Stimulated activated CD4-positive, alpha-beta T cell treated with anti-CD3 and anti-CD28 coated beads, Interleukin-12 subunit alpha, Interleukin-12 subunit beta, amount 100 ng/mL, for 24 hours (primary cell): ENCODE measurements at places on chromosomes 2 and 18.

DNA sequence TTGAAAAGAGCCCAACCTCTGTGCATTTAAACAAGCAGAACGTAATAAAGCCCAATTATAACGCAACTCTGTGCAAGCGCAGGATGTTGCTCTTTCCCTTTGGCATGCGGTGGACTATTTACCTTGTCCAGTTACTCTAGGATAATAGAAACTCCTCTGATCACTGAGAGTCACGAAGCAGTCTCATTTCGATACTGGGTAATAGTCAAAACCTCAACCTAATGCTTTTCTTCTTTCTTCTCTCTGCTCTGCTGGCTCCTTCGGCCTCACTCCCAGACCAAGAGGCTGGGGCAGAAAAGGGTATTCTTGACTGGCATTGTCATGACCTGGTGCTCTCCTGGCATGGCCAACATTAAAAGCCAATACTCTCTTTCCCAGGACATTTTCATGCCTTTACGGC is 89.7 kb upstream of the GCFC2 start:
- DNase-seq = no peak

GRCh38 chr18:45104049-45104395 is 423.3 kb downstream of the SETBP1 start:
- no peak for DNase-seq

- DNase-seq = no peak
Measured at GRCh38 chr2:196018037-196018436, 50.6 kb downstream of the DNAH7 start.

GRCh38 chr18:74234326-74235171 is 57.2 kb downstream of the CYB5A start:
- no peak for DNase-seq

- no peak for DNase-seq
Measured at GRCh38 chr2:15732341-15733077, 140.8 kb downstream of the DDX1 start.

DNA sequence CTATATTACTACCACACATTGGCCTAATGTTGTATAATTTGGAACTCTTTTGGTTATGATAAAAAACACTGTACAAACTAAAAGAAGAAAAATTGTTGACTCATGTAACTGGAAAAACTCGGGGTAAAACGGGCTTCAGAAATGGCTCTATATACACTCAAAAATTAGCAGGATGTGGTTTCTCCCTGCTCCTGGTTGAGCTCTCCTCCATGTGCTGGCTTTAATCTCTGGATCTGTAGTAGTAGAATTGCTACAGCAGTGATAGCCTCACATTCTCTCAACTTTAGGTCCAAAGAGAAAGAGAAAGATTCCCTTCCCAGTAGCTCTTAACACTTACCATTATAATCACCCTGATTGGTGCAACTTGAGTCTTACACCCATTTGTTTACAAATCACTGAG is 274.9 kb upstream of the GALNT5 start:
- DNase-seq = no peak

DNA sequence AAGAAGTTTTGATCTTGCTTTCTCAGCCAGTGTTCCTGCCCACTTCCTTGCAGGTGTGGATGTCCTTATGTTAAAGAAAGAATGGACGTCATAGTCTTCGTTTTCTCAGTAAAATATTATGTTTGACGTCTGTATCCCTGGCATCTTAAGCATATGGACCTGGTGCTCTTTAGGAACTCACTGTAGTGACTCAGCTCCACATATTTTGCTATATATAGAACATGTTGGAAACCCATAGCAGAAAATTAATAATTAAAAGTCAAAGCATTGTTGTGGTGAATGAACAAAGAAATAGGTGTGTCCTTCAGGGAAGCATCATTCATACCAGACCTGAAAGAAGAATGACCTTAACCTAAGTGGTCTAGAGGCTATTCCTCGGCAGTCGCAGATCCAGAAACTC is 196.1 kb downstream of the MCFD2 start:
- no peak for DNase-seq

DNA sequence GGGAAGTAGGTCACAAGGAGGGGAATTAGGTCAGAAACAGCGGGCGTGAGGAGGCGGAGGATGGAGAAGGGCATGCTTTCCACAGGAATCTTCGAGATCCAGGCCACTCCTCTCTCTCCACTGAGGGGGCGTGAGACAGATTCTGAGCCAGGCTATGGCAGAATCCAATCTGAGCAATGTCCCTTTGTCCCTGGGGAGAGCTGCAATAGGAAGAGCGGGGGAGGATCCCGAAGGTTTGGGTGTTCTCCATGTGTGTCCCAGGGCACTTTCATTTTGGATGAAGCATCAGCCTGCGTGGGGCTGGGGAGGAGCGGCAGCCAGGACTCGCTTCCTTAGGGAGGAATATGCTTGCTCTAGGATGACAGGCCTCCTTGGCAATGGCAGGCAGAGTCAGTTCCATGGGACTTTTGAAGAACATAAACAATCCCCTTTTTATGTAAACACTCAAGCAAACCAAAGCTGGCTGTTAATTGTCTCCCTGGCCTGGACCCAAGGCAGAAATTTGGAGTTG is 84.0 kb downstream of the LIPG start:
- DNase-seq = no peak

DNA sequence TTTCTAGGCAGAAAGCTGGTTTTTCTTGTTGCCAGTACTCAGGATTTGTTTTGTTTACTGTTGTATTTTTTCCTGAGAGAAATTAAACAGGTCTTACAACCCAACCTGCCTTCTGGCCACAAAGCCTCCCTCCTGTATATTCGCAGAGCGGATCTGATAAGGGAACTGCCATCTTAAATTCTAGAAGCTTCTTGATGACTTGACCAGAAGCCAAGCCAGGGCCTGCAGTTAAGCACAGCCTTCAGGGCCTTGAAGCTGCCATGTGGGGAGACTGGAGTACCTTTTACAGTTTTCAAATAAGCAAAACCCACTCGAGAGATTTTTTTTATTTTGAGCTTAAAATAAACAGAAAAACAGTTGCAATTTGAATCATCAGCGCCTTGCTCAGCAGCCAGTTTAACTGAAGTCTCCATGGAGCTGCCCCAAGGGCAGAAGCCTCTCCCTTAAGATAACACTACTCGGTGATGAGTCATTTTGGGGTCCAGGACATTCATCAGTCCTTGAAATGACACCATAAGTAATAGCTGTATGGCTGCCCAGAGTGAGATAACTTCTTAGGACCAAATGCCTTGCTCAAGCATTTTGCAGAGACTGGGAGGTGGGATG is 51.5 kb upstream of the PHLPP1 start:
- DNase-seq = no peak

GRCh38 chr18:77455004-77455403 is 205.4 kb downstream of the GALR1 start:
- DNase-seq = no peak

GRCh38 chr2:106537791-106538191 is 50.6 kb downstream of the CD8B2 start:
- no peak for DNase-seq

GRCh38 chr2:83923531-83923930 is 535.5 kb downstream of the SUCLG1 start:
- no peak for DNase-seq

DNA sequence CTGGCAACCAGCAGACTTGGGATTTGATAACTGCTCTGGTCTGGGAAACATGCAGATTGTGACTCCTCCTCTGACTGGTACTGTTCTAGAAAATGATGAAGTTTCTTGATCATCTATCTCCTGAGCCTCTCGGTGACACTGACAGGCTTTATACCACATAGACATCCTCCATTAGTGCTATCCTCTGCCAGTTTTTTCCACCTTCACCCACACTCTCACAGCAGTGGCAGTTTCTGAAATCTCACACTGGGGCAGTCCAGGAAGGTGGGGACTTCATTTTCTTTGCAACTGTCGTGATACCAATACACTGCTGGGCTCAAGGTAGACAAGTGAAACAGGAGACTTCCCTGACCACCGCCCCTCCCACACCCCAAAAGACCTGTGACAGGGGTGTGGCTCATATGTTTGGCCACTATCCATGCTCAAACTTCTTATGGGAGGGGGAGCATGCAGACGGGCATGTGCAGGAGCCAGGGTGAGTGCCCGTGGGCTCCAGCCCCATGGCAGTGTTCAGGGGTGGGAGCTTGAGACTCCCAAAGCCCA is 66.3 kb upstream of the RMDN2 start:
- no peak for DNase-seq

DNA sequence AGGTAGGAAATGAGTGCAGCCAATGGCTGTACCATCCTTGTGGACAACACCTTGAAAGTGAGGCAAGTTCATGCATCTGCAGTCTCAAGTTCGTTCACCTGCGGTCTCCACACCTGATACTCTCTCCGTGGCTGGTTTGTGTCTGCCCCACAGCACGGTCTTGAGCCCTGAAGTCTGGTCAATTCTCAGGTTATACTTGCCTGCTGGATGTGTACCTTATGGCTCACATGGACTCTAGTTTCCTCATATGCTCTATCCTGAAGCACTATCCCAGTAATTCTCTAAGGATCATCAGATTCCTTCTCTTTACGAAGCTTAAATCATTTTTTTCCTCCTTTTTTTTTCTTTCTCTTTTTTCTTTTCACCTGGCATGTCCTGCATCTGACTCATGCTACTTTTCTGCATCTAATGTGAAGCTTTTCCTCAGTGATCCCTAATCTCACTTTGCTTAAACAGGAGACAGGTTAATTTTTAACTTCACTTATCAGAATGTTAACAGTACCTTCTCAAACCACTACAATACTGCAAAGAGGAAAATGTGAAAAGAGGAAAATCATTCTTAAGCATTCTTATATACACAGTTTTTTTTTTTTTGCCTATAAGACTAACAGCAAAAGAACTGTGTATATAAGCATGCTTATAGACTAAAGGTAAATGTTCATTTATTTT is 511.2 kb downstream of the SOX11 start:
- no peak for DNase-seq

- DNase-seq = no peak
Measured at GRCh38 chr18:37985126-37985525, 419.5 kb upstream of the CELF4 start.

DNA sequence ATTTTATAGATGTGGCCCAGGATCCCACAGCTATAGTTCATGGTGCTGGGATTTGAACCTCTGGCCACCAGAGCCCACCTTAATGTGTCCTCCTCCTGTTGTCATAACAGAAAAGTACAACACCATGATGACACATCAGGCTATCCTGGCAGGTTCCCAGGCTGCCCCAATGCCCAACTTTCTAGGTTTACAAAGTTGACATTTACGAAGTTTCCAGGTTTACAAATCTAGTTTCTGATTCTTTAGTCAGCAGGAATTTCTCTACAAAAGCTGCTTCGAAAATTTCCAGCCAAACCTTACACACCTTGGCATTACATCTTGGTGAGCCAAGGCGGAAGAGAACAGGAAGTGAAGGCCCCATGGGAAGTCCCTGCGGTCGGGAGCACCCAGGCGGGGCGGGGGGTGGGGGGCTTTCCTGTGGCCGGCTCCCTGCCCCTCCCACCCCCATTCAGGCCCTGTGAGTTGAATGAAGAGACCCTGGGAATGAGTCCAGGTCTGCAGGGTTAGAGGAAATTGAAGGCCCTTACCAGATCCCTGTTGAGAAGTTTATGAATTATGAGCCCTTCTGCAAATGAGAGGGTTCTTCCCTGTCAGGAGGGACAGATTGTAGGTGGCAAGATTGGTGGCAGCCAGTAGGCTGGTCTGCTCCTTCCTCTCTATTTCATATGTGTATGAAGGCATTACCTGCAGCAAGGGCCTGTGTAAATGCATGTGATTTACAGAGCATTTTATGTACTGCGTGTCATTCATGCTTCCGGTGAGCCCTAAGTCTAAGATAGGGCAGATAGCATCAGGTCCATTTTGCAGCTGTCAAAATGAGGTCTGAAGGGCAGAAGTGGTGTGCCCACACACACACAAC is 11.1 kb upstream of the IL1RN start:
- DNase-seq = no peak

- DNase-seq = no peak
Measured at GRCh38 chr2:197446844-197447243, 6.5 kb upstream of the COQ10B start.

DNA sequence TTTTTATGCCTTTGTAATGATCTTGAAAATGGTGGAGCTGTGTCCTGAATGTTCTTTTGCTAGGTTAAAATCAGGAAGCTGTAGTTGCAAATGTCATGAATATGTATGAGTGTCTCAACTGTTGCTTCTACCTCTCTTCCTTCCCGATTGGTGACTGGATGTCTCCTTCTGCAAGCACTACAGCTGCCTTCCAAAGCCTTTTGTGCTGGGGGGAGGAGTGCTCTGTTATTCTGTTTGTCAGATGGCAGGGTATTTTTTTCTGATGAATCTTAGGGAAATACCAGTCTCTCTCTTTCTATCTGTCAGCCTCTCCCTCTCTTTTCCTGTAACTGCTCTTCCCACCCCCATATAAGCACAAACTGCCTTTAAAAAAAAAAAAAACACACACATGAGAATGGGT is 1396.3 kb upstream of the CELF4 start:
- no peak for DNase-seq

GRCh38 chr2:74828543-74828942 is 5.4 kb upstream of the HK2 start:
- DNase-seq = no peak

- no peak for DNase-seq
Measured at GRCh38 chr2:120503793-120504571, 158.0 kb downstream of the INHBB start.

- no peak for DNase-seq
Measured at GRCh38 chr18:9787036-9787435, 78.9 kb downstream of the RAB31 start.

DNA sequence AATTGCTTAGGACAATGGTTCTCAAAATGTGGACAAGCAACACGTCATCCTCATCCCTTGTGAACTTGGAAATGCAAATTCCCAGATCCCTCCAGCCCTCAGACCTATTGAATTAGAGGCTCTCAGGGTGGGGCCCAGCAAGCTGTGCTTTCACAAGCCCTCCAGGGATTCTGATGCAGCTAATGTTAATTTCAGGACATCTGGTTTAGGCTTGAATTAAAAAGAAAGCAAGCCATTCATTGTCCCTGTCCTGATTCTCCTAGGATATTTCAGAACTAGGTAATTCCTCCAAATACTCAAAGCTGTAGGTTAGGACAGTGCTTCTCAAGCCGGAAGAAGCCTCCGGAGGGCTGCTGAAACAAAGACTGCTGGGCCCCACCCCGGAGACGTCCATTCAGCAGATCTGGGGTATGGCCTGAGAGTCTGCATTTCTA is 26.0 kb upstream of the GLI2 start:
- DNase-seq = no peak

DNA sequence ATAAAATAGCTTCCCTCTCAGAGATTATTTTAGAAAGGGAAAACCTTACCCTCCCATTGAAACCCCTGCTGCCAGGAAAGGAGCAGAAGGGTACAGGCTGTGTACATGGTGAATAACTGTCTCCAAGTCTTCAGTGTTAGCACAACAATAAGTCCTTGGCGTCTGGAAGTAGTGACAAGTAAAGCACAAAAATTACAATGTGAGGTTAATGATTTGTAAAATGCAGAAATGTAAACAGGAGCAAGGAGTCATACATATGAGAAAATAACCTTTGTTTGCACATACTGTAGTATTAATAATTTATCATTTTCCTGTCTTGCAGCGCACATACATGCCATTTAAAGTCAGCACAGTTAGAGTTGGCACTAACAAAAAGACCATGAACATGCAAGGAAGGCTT is 40.5 kb downstream of the ABHD3 start:
- DNase-seq = no peak

GRCh38 chr2:6370753-6371551 is 494.8 kb downstream of the CMPK2 start:
- no peak for DNase-seq

- no peak for DNase-seq
Measured at GRCh38 chr2:44186810-44187209, 18.1 kb downstream of the PPM1B start.

GRCh38 chr2:196804381-196804780 is 4.8 kb downstream of the C2orf66 start:
- no peak for DNase-seq

- no peak for DNase-seq
Measured at GRCh38 chr2:113156278-113157117, 17.3 kb upstream of the PSD4 start.

- peak; percentile 12 for DNase-seq
Measured at GRCh38 chr18:58400331-58400870, 228.5 kb downstream of the ALPK2 start.
